Activated naive CD8-positive, alpha-beta T cell treated with anti-CD3 and anti-CD28 coated beads, Interleukin-2, amount 50 U/mL, for 24 hours (primary cell): ENCODE measurements at places on chromosomes 3 and 15.

GRCh38 chr15:101394654-101395053 lies 94.9 kb downstream of the PCSK6 start:
- no peak for DNase-seq

- no peak for DNase-seq
Measured at GRCh38 chr3:96213393-96213792, 601.0 kb upstream of the EPHA6 start.

DNA sequence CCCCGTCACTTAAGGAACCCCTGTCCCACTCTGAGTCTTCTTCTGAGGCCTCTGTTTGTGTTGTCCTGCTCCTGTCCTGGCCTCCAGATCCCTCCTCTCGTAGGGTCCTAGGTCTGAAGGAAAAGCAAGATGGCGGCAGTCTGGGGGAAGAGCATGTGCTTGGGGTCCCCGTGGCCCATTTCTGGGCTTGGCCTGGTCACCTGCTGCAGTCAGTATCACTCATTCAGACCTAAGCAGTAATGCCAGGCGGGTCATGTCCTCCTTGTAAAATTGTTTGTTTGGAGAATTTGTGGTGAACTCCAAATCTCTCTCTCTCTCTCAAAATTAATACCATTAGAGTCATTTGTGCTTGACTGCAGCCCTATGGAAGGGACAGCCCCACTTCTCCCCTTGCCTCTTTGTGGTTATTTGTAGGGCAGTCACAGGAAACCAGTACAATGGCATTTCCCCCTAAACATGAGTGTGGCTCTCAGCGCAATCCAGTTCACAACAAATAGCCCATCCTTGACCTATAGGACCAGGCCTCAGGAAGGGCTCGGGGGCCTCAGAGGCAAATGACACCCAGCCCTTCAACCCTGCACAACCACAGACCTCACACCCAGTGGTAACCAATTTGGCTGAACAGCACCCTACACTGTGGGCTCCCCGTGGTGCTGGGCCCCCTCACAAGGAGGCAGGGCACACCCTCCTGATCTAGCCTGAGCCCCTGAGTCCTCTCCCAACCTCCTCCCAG lies 173.5 kb downstream of the OR4M2 start:
- no peak for DNase-seq

DNA sequence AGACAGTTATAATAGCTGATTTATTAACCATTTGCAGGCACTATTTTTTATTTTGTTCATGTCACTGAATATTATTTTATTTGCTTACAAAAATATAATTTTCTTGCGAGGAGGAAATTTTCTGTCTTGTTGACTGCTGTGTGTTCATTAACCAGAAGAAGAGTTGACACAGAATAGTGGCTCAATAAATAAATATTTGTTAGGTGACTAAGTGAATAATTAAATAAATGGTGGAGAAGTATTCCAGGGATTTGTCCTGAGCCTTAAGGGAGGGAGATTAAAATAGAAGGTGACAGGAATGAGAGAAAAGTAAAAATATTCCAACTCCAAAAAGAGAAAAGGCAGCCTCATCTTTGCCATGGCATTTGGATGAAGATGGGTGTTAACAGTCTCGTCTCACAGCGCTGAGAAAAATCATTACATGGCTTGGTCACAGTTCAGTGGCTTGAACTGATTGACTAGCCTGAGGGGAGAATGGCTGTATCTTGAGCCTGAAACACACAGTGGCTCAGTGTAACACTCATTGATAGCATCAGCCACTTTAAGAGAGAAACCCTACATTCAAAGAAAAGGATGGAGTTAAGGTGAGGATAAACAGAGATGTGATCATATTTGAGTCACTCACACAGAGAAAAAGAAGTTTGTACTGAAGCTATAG lies 449.9 kb upstream of the NAALADL2 start:
- no peak for DNase-seq

DNA sequence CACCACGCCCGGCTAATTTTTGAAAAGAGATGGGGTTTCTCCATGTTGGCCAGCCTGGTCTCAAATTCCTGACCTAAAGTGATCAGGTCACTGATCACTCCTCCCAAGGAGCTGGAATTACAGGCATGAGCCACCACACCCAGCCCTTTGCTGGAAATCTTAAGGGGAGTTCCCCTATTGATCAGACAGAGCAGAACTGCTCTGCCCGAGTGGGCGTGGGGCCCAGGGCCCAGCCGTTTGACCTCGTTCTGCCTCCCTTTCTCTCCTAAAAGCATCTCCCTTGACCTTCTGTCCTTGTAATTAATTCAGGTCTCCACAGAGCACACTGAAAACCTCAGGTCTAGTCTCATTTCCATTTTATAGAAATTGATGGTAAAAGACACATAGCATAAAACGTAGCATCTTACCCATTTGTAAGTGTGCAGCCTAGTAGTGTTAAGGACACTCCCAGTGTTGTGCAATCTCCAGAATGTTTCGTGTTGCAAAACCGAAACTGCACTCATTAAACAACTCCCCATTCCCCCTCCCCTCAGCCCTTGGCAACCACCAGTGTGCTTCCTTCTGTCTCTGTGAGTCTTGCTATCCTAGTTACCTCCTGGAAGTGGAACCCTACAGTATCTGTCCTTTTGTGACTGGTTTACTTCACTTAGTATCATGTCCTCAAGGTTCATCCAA lies 89.3 kb downstream of the SLCO3A1 start:
- DNase-seq: no peak

- DNase-seq: no peak
Measured at GRCh38 chr15:95799286-95800200, 531.0 kb upstream of the NR2F2 start.
